ENCODE measurements at places on chromosomes 4 and X. TPM values are rescaled to one million over a fixed set of nuclear protein-coding genes. Genes with fewer than 3 reads are reported as not detected.

GRCh38 chr4:39032218-39033085 is at the start of gene TMEM156:
Gene TMEM156 (minus strand): TSS chr4:39032409. CDS start chr4:39032313, 96 bp downstream.
- DNase-seq: no peak

DNA sequence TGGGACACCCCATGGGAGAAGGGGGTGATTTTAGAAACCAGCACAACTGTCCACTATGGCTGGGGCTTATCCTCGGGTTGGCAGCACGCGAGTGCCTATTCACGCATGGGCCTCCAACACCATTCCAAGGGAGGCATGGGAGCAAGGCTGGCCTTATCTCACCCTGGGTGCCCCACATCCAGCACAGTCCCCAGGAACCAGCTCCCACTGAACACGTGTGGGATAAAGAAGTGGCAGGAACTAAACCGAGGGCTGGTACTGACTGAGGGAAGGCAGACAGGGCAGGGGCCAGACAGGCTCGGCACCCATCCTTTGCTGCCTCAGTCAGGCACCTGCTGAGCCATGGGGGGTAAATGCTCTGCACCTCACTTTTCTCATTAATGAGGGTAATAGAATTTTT is 43.7 kb upstream of the GPR78 start:
- DNase-seq: no peak

GRCh38 chr4:164536814-164537213 is 217.1 kb upstream of the SMIM31 start:
- no peak for DNase-seq

GRCh38 chr4:93053140-93053539 is 749.4 kb downstream of the GRID2 start:
- DNase-seq: no peak

DNA sequence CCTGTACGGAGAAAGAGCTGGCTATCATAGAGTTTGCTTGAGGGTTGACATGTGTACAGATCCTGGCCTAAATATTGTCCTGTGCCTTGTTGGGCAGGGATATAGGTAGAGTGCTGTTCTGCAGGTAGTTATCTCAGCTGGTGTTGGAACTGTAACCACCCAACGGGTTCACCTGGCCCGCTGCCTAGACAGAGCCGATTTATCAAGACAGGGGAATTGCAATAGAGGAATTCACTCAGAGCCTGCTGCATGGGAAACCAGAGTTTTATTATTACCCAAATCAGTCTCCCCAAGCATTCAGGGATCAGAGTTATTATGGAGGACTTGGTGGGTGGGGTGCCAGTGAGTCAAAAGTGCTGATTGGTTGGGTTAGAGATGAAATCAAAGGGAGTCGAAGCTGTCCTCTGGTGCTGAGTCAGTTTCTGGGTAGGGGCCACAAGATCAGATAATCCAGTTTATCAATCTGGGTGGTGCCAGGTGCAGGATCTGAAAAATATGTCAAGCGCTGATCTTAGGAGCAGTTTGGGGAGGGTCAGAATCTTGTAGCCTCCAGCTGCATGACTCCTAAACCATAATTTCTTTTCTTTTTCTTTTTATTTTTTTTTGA is 42.5 kb upstream of the XIAP start:
- DNase-seq: no peak

DNA sequence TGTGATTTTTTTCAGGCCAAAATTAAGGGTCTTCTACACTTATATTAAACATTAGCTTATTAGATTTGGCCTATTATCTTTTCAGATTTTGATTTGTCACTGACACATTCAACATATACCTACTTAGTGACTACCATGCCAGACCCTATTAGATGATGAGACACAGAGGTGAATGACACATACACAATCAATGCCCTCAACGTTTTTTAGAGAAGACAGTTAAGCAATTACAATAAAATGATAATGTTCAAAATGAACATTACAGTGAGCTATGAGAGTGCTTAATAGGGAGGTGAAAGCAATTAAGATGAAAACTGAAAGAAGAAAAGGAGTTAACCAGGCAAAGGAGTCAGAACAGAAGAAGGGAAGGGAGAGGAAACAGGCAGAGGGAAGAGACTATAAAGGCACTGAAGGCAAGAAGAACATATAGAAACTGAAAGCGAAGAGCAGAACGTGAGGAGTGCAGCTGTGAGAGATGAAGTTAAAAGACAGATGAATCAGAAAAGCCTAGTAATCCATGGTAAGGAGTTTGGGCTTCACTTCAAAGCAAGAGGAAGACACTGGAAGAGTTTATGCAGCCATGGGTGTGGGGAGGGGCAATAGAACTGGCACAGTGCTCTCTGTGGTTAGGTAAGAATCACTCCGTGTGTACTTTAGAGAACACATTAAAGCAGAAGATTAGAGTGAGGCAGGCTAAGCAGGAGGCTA is 119.0 kb downstream of the REELD1 start:
- no peak for DNase-seq

DNA sequence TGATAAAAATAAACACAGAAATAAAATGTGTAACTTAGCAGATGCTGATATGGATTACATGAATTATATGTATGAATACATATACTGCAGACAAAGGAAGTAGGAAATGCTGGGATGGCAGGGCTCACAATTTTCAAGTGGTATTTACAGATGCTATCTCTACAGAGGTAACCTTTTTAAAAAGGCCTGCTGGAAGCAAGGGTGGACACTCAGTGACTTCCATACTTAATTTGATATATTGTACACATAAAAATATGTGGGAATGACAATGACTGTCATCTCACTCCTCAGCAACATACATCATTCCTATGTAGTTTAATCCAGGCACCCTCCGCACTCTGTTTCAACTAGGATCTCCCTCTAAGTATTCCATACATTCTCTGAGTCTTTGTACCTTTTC is 452.9 kb downstream of the DTHD1 start:
- no peak for DNase-seq

DNA sequence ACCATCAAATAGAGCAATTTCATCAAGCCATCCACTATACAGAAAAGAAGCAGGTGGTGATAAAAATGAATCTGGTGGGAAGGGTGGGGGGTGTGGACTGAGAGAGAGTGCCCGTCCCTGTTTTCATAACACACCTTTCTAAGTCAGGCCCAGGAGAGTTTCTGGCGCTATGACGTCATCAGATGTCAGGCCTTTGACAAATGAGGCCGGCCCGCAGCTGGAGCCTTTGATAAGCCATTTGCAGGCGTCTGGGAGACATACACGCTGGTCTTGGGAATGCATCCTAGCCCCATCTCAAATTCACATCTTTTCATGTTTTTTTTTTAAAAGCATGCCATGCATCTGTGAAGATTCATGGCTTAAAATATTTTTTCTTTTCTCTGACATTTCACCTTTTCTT is 404.5 kb downstream of the BCOR start:
- DNase-seq: no peak

DNA sequence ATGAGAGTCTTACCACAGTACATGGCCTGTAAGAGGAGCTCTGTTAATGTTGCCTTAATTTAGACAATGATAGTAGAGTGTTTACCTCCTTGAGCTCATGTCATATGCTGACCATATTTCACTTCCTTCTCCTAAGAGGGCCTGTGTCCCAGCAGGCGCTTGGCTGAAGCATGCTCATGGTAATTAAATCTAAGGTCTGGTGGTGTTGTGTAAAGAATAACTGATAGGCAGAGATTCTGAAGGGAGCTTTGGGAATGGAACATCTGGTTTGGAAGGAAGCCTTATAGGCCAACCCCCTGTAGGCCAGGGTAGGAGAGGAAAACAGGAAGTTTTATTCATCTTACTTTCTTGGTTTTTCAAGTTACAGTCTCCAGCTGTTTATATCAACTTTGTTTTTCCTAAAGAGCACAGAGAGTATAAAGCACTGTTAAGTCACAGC is 300.2 kb downstream of the USP46 start:
- DNase-seq: no peak

GRCh38 chr4:140304346-140304745 is 69.1 kb upstream of the SCOC start:
- no peak for DNase-seq

DNA sequence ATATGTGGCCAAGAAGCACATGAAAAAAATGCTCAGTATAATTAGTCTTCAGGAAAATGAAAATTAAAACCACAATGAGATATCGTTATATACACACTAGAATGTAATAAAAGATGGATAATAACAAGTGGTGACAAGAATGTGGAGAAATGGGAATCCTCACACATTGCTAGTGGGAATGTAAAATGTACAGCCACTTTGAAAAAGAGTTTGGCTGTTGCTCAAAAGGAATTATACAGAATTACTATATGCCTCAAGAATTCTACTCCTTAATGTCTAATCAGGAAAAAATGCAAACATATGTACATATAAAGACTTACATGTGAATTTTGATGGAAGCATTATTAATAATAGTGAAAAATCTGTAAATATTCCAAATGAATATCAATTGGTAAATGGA is 102.2 kb downstream of the SPCS3 start:
- DNase-seq: no peak

CDX4 gene
- polyA plus RNA-seq: not detected

MTMR8 gene
- polyA plus RNA-seq: 2.4 TPM

SCRG1 gene
- 0.66 TPM for polyA plus RNA-seq

CFP gene
- 1.3 TPM for polyA plus RNA-seq

TEX13D gene
- not detected for polyA plus RNA-seq

ADGRG2 gene
- polyA plus RNA-seq: 17.0 TPM
